ENCODE measurements at places on chromosomes 1 and 21. TPM values are rescaled to one million over a fixed set of nuclear protein-coding genes. Genes with fewer than 3 reads are reported as not detected.

Gene KRTAP10-11
- not detected for total RNA-seq

Gene INKA2
- total RNA-seq: 1.9 TPM

DNA sequence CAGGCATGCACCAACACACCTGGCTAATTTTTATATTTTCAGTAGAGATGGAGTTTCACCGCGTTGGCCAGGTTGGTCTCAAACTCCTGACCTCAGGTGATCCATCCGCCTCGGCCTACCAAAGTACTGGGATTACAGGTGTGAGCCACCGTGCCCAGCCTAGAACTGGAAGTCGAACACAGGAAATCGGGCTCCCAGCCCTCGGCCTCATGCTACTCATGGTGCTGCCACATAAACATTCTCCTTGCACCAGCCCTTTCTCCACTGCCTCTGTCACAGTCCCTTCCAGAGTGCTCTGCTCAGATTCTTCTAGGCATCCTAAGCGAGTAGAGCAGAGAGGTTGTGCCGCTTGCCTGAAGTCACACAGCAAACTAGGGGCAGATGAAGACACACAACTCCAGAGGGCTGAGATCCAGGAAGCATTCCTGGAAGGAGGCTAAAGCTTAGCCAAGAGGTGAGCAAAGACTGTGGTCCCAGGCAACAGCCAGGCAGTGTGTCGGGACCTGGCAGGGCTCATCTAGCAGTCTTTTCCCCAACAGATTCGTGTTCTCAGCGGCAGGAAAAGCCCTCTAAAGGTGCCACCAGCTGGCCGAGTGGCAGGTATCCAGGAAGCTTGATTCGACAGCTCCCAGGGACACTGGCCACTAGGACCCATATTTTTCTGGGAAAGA, 29.6 kb upstream of the NPPB start:
- no peaks in the 10 kb centered on the region for H3K36me3 ChIP-seq
- H3K4me1 ChIP-seq: no peaks in the 10 kb centered on the region
- H3K27me3 ChIP-seq: no peaks in the 10 kb centered on the region
- no peak for DNase-seq
- H3K27ac ChIP-seq: no peak overlapping the region

DNA sequence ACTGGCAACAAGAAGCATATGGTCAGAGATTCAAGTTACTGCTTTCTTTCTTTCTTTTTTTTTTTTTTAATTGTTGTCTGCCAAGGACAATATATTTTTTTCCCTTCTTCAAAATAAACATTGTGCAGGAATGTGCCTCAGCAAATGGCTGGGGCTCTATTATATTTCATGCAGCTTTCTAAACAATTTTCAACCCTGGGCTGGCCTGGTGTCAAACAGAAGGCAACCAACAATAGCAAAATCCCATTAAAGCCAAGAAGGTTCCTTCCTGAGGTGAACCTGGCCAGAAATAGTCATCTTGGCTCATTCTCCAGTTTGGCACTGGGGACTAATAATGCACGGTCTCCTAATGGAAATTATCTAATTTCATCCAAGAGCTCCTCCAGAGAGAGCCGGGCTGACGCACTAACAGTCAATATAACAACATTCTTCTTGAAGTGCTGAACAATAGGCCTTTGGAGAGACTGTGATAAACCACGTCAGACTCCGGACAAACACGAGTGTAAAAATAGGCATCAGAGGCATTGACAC, 35.7 kb upstream of the HLX start:
- H3K27me3 ChIP-seq: peaks cover 2% of the 10 kb centered on the region
- H3K4me1 ChIP-seq: no peaks in the 10 kb centered on the region
- H3K27ac ChIP-seq: no peak overlapping the region
- DNase-seq: no peak

DNA sequence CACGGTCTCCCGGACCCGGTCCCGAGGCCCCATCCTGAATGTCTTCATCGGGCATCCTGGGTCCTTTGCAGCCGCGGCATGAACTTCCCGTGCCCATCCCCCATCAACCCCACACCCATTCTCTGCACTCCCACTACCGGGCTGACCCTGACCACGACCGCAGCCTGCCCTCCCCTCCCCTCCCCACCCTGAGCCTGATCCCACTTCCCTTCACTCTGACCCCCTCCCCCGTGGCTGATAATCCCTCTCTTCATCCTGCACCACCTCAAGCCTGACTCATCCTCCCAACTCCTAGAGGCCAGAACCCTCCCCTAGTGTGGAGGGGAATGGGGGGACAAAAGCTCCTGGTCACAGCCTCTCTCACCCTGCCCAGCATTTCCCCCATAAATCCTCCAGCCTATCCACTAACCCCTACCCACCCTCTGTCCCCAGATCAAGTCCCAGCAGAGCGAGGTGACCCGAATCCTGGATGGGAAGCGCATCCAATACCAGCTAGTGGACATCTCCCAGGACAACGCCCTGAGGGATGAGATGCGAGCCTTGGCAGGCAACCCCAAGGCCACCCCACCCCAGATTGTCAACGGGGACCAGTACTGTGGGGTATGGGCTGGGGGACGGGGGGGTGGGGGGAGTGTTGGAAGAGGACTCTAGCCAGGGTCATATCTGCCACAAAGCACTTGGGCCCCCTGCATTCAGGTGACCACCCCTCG, 602 bp downstream of the SH3BGRL3 start:
- peak; percentile 30 for DNase-seq
- H3K27ac ChIP-seq: peak overlapping the region; percentile 83
- peak overlapping the region; percentile 81 for H3K4me3 ChIP-seq
- peaks cover 88% of the 10 kb centered on the region for H3K4me1 ChIP-seq

DNA sequence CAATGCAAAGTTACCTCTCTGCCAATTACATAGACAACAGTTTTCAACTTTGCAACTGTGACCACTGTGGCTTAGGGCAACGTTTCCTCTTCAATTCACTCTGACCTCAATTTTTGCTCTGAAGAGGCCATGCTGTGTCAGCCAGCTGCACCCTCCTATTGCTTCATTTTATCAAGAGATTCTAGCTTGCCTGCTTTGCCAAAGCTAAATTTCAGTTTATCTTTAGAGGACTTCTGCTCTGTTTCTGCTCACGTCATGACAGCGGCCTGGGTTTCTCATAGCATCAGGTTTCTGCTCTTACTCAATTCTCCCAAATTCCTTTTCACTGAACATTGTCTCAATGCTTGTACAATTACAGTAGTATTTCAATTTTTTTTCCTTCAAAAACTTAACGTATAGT, 154.6 kb downstream of the PLA2G4A start:
- no peaks in the 10 kb centered on the region for H3K4me1 ChIP-seq
- no peaks in the 10 kb centered on the region for H3K36me3 ChIP-seq
- peaks cover 12% of the 10 kb centered on the region for H3K27me3 ChIP-seq
- H3K4me3 ChIP-seq: no peak overlapping the region
- H3K27ac ChIP-seq: no peak overlapping the region

DNA sequence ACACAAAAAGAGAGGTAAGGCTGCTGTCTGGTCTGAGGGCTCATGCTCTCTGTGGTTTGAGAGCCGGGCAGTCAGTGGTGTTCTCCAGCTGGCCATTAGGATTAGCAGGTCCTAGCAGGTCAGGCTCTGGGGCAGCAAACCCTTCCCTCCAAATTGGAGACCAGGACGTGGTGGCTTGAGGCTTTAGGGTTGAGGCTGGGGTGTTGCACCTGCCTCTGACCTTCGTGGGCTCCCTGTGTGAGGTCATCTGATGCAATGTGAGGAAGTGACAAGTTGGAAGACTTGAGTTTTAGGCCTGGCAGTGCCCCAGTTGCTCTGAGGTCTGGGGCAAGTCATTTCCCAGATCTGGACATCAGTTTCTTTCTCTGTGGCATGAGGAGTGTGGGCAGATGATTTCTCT, 24.4 kb downstream of the SZRD1 start:
- H3K27ac ChIP-seq: peak overlapping the region; percentile 92
- H3K4me1 ChIP-seq: peaks cover 59% of the 10 kb centered on the region
- no peak overlapping the region for H3K4me3 ChIP-seq
- peak; percentile 20 for DNase-seq
- H3K27me3 ChIP-seq: no peaks in the 10 kb centered on the region

GRCh38 chr1:31775210-31775999, 11.3 kb upstream of the ADGRB2 start:
- H3K4me3 ChIP-seq: no peak overlapping the region
- no peak overlapping the region for H3K27ac ChIP-seq
- no peak for DNase-seq
- no peaks in the 10 kb centered on the region for H3K36me3 ChIP-seq
- peaks cover 27% of the 10 kb centered on the region for H3K27me3 ChIP-seq
- peaks cover 25% of the 10 kb centered on the region for H3K4me1 ChIP-seq

DNA sequence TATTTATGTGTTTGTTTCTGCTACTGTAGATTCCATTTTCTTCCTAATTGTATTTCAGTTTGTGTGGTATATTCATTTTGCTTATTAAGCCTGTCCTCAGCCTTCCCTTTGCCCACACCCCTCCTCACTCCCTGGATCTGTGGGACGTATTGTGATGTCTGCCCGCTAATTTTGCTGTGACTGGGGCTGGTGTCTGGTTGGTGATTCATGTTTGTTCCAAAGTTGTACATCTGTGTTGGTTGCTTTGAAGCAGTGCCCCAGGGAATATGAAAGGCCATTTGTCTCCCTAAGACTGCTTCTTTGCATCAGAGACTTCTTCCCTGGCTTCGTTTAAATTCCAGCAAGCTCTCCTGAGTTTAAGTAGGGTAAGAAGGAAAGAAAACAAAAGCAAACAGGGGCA, 289.5 kb upstream of the SGIP1 start:
- H3K36me3 ChIP-seq: no peaks in the 10 kb centered on the region
- H3K27me3 ChIP-seq: no peaks in the 10 kb centered on the region
- H3K4me1 ChIP-seq: peaks cover 40% of the 10 kb centered on the region
- DNase-seq: no peak
- no peak overlapping the region for H3K27ac ChIP-seq
- no peak overlapping the region for H3K4me3 ChIP-seq

- H3K27me3 ChIP-seq: no peaks in the 10 kb centered on the region
- no peak for DNase-seq
- peaks cover 16% of the 10 kb centered on the region for H3K4me1 ChIP-seq
- no peaks in the 10 kb centered on the region for H3K36me3 ChIP-seq
- no peak within 1 kb of the TSS for H3K27ac ChIP-seq
These were observed at the start of gene CTSK for GRCh38 chr1:150808121-150808520. TSS of gene CTSK (minus strand) at chr1:150808260. CDS start at chr1:150806805, 1,455 bp downstream.

DNA sequence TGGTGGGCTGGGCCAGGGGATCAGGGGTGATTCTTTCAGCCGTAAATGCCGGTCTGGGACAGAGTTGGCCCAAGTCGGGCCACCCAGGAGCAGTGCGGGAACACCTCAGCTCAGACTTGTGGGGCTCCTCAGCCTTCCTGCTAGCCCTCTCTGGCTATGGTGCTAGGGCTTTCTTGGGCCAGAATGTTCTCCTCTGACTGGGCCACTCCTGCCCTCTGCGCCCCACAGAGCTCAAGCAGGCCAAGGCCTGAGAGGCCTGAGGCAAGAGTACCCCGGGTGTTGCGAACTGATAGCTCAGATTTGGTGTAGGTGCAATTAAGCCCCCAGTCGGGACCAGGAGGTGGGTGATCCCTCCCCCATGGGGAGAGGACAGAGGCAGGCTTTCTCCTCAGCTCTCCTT, 51.8 kb downstream of the LGR6 start:
- H3K27me3 ChIP-seq: no peaks in the 10 kb centered on the region
- H3K4me1 ChIP-seq: no peaks in the 10 kb centered on the region
- DNase-seq: no peak
- H3K36me3 ChIP-seq: no peaks in the 10 kb centered on the region

Measured in activated naive CD4-positive, alpha-beta T cell treated with anti-CD3 and anti-CD28 coated beads for 36 hours (primary cell).